ENCODE measurements at places on chromosomes 16 and 17.
A peak's percentile ranks its signal among the peaks of the same experiment; 100 is the strongest.

- no peak for DNase-seq
Measured at GRCh38 chr17:78615631-78616030, 38.4 kb upstream of the DNAH17 start.

GRCh38 chr17:28895794-28896447 is 1.6 kb downstream of the FLOT2 start:
- no peak for DNase-seq

- DNase-seq = no peak
Measured at GRCh38 chr17:81018044-81018802, 16.7 kb upstream of the BAIAP2 start.

GRCh38 chr17:28426081-28426519 is 20.1 kb upstream of the SLC46A1 start:
- no peak for DNase-seq

DNA sequence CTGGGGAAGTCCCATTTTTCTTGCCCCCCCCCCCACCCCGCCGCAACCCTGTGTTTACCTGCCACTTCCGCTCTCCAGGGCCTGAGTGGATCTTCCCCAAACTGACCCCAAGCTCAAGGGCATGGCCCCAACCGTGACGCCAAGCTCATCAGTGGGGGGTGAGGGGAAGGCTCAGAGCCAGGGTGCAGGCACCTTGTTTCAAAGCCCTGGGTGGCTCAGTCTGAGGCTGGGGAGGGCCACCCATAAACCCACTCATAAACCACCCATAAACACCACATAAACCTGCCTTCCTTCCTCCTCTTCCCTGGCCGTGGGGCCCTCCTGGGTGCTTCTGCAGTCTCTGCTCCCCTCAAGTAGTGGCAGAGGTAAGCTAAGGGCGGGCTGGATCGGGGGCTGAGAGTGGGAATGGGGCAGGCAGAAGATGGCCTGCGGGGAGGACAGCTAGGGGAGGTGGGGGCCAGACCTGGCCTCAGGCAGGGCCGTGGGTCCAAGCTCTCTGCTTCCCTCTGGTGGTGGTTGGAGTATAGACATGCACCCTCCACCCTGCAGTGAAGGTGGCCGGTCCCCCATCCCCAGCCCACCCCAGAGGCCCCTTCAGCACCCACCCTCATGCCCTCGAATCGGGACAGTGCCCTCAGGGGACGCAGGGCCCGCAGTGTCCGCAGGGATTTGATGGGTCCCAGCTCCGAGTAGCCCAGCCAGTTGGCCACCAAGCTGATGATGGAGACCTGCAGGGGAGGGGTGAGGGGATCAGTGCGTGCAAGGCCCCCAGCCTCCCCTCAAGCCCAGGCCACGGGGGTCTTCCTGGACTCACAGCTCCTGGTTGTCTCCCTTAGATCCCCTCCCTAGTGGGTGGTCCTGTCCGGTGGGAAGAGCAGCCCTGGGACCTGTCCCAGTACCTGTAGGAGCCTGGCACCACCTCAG is 14.6 kb upstream of the CD79B start:
- peak; percentile 28 for DNase-seq

DNA sequence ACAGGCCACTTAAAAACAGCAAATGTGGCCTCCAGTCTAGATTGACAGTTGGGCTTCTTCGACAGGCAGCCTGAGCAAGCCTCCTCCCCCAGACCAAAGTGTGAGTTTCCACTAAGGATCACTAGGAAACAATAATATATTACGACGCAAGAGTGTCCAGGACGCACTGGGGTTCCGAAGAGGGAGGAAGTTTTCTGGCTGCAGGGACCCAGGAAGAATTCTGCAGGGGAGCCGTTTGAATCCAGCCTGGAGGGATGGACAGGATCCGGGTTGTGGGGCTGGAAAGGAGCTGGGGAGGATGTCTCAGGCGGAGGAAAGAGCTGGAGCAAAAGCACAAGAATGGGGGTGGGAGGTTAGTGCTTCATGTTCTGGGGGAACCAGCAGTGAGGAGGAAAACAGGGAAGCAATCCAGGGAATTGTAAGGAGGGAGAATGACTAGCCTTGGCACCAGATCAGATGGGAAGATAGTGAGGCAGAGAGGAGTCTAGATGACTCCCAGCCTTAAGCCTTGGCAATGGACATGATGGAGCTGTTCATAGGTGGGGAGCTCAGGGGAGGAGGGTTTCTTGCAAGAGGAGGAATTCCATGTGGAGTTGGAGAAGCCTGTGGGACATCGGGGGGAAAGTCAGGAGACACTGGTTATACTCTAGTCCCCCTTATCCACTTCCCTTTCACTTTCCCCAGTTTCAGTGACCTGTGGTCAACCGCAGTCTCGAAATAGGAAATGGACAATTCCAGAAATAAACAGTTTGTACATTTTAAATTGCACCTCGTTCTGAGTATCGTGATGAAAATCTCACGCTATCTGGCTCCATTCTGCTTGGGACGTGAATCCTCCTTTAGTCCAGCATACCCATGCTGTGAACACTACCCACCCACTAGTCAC is 26.6 kb downstream of the NGFR start:
- DNase-seq = no peak

GRCh38 chr16:75238132-75238852 is 13.1 kb downstream of the BCAR1 start:
- peak; percentile 64 for DNase-seq
